Esophagus squamous epithelium (tissue), 5 donors: ENCODE measurements at places on chromosomes 16 and 17.

GRCh38 chr16:58709333-58709732 lies 24.8 kb upstream of the SLC38A7 start:
- H3K4me3 ChIP-seq, result no peak overlapping the region
- no peaks in the 10 kb centered on the region for H3K4me1 ChIP-seq
- H3K36me3 ChIP-seq, result no peaks in the 10 kb centered on the region
- no peak for DNase-seq
- H3K27ac ChIP-seq, result no peak overlapping the region

GRCh38 chr16:52549011-52549692 lies 2.2 kb upstream of the TOX3 start:
- H3K27ac ChIP-seq, result no peak overlapping the region
- peaks cover 6% of the 10 kb centered on the region for H3K4me1 ChIP-seq
- H3K4me3 ChIP-seq, result no peak overlapping the region
- no peak for DNase-seq

- DNase-seq, result no peak
- H3K36me3 ChIP-seq, result peaks cover 21% of the 10 kb centered on the region
These were observed 7.9 kb downstream of the SMCR8 start for GRCh38 chr17:18323007-18323406.

GRCh38 chr16:29730649-29731048 lies 15.1 kb downstream of the C16orf54 start:
- H3K36me3 ChIP-seq, result no peaks in the 10 kb centered on the region
- H3K27ac ChIP-seq, result no peak overlapping the region
- no peak overlapping the region for H3K4me3 ChIP-seq
- peaks cover 34% of the 10 kb centered on the region for H3K27me3 ChIP-seq
- H3K4me1 ChIP-seq, result peaks cover 6% of the 10 kb centered on the region

DNA sequence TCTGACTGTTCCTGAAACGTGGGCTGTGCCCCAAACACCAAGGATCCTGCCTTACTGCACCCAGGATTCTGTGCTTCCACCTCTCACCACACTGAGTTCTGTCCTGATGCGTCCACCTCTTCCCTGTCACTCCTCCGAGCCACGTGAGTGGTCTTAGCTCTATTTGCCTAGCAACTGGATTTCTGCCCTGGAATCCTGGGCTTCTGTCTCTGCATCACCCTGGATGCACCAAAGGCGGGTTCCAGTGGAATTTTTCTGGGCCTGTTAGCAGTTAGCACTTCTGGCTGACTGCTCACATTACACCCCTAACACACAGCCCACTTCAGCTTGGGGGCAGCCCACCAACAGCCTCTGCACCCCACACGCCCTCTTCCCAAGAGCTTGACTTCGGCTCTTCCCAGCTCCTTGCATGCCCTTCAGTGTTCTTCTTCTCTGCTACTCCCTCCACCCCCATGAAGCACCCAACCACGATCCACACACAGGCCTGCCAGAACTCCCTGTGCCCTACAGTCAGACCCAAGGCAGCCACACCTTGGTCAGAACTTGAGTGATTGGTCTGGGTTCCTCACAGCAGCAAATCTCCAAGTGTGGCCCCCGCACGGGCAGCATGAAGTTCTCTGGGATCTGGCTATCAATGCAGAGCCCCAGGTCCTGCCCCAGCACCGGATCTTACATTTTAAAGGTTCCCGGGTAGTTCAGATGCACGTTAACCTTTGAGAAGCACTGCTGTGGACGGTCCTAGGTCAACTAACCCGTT lies 129.8 kb upstream of the RCVRN start:
- peak overlapping the region; percentile 2 for H3K27ac ChIP-seq
- no peaks in the 10 kb centered on the region for H3K27me3 ChIP-seq
- H3K4me3 ChIP-seq, result peak overlapping the region; percentile 43
- DNase-seq, result no peak

- H3K4me3 ChIP-seq, result no peak overlapping the region
- H3K4me1 ChIP-seq, result peaks cover 90% of the 10 kb centered on the region
- no peaks in the 10 kb centered on the region for H3K36me3 ChIP-seq
- H3K27me3 ChIP-seq, result no peaks in the 10 kb centered on the region
- DNase-seq, result no peak
These were observed 5.3 kb downstream of the ANKRD11 start for GRCh38 chr16:89484923-89485679.

GRCh38 chr16:19698480-19699465 lies 19.3 kb downstream of the KNOP1 start:
- DNase-seq, result no peak
- peaks cover 4% of the 10 kb centered on the region for H3K36me3 ChIP-seq
- peaks cover 50% of the 10 kb centered on the region for H3K4me1 ChIP-seq
- peak overlapping the region; percentile 80 for H3K27ac ChIP-seq
- H3K27me3 ChIP-seq, result no peaks in the 10 kb centered on the region

DNA sequence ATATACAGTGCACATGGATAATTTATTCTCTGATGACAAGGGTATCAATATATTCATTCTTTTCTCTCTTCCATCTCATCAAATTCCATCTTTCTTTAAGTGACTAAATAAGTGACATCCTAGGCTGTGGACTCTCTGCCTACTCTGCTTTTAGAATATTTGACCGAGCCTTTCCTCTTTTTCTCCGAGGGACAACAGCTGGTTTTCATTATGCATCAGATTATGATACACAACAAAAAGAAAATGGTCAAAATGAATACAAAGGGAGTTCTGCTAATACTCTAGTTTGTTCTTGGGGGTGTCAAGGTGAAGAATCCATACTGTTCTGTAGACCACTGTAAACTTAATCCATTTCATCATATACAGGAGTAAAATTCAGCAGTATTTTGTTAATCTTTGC lies 942.6 kb downstream of the KCNJ2 start:
- no peak overlapping the region for H3K27ac ChIP-seq
- DNase-seq, result no peak
- no peak overlapping the region for H3K4me3 ChIP-seq
- H3K4me1 ChIP-seq, result no peaks in the 10 kb centered on the region

- no peaks in the 10 kb centered on the region for H3K36me3 ChIP-seq
- H3K27ac ChIP-seq, result no peak overlapping the region
- DNase-seq, result no peak
These were observed 27.0 kb downstream of the PIGL start for GRCh38 chr17:16243801-16244567.

- no peak overlapping the region for H3K4me3 ChIP-seq
- H3K27ac ChIP-seq, result no peak overlapping the region
- no peaks in the 10 kb centered on the region for H3K27me3 ChIP-seq
- peaks cover 5% of the 10 kb centered on the region for H3K4me1 ChIP-seq
- DNase-seq, result no peak
These were observed 181.6 kb downstream of the RAB11FIP4 start for GRCh38 chr17:31573047-31573446.

DNA sequence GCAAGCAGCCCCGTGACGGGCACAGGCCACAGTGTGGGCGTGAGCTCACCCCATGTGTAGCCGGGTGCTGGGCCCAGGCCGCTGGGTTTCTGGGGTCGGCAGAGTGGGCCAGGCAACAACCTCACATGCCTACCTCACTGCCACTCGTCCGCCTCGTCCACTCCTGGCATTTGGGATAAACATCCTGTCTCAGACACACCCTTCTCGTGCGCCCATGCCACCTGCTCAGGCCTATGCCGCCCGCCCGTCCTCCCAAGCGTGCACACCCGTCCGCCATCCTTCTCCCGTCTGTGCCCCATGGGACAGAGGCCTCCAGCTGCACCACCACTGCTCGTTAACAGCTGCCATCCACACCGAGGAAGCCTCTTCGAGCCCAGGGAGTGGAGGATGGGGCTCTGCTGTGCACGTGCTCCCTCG lies 64.3 kb downstream of the KLHDC4 start:
- H3K27ac ChIP-seq, result no peak overlapping the region
- H3K36me3 ChIP-seq, result no peaks in the 10 kb centered on the region
- no peak for DNase-seq
- H3K4me1 ChIP-seq, result peaks cover 12% of the 10 kb centered on the region

DNA sequence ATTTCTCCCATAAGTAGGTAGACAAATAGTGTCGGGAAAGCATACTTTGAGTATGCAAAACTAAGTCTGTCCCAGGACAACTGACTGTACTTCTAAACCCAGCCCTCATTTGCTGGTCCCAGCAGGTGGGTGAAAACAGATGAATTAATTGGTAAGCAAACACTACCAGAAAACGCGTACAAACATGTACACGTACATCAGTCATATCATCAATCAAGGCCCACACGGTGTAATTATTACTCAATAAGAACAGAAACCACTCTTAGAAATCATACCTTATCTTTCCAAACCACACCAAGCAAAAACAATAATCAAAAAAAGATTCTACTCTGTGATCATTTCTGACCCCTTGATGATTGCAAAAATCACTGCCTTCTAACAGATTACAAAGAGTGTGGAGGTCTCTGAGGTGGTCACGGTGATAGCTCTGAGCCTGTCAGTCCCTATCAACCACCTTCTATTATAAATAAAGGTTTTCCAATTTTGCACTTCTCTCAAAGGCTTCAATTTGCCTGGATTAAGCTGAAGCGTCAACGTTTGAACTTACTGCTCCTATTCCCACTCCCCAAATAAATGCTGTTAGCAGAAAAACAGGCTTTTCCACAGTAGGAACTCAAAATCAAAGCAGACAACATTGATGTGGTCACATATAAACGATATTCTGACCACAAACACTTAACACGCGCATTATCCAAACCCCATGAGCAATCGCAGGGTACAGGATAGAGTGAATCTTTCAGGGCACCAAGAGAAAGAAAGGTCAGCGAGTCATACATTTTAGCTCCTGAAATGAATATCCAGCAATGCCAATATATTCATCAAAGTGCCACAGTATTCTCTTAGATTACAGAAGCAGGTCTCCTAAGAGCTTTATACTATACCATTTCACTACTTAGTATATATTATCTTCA lies 211.9 kb downstream of the STX8 start:
- H3K4me3 ChIP-seq, result no peak overlapping the region
- H3K4me1 ChIP-seq, result peaks cover 17% of the 10 kb centered on the region
- no peaks in the 10 kb centered on the region for H3K27me3 ChIP-seq
- H3K36me3 ChIP-seq, result no peaks in the 10 kb centered on the region
- H3K27ac ChIP-seq, result no peak overlapping the region
- DNase-seq, result no peak

DNA sequence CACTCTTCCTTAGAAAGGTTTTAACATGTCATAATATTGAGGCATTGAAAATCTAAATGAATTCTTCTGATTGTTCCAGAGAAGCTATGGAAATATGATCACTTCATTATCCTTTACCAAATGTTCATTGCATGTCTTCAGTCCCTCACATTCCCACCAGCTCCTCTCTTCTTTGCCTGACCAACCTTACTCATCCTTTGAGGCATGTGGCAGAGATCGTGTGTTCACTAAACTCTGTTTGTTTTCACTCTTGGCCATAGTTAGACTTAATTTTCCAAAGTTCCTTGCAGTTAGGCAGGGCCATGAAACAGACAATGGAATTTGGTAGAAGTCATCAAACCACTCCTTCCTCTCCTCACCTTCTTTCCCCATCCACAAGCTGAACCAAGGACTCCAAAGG lies 266.5 kb upstream of the HSBP1 start:
- H3K27ac ChIP-seq, result no peak overlapping the region
- no peaks in the 10 kb centered on the region for H3K36me3 ChIP-seq
- H3K4me1 ChIP-seq, result no peaks in the 10 kb centered on the region
- no peaks in the 10 kb centered on the region for H3K27me3 ChIP-seq
- H3K4me3 ChIP-seq, result no peak overlapping the region
- DNase-seq, result no peak

GRCh38 chr17:27630607-27631410 lies at the start of gene LGALS9:
Gene LGALS9, plus strand, starts transcription at chr17:27631188. Its CDS starts 78 bp downstream, at chr17:27631266.
- peak within 1 kb of the TSS; percentile 85 for H3K27ac ChIP-seq
- DNase-seq, result no peak
- peaks cover 35% of the 10 kb centered on the region for H3K4me1 ChIP-seq

GRCh38 chr16:2968368-2968737 lies 795 bp upstream of the PAQR4 start:
- no peak for DNase-seq
- H3K36me3 ChIP-seq, result no peaks in the 10 kb centered on the region
- peak overlapping the region; percentile 85 for H3K27ac ChIP-seq
- peaks cover 56% of the 10 kb centered on the region for H3K4me1 ChIP-seq

DNA sequence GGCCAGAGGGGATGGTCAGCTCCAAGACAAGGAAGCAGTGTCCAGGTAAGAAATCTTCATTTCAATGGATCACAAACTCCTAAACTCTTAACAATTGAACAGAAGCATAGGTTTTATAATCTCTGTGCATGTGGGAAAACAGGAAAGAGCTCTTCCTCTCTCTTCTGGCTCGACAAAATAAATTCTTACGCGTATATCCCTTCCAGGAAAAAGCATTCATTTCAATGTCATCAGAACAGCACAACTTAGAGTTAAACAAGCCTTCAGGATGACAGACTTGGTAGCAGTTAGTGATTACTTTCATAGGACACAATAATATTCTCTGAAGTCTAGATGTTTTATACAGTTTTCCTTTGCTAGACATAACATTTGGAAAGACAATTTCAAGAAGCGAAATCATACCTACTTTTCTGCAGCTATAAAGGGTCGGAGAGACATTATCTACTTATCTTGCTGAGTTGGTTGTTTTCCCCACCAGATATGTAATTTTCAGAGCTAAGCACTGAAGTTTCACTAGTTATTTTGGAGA lies 19.3 kb upstream of the SLC35G3 start:
- H3K4me3 ChIP-seq, result no peak overlapping the region
- H3K36me3 ChIP-seq, result no peaks in the 10 kb centered on the region
- peak overlapping the region; percentile 24 for H3K27ac ChIP-seq
- H3K27me3 ChIP-seq, result peaks cover 16% of the 10 kb centered on the region

- H3K27ac ChIP-seq, result no peak overlapping the region
- H3K4me3 ChIP-seq, result no peak overlapping the region
These were observed 33.7 kb upstream of the METTL16 start for GRCh38 chr17:2545393-2545792.

GRCh38 chr17:5533486-5534315 lies 47.3 kb downstream of the MIS12 start:
- no peaks in the 10 kb centered on the region for H3K4me1 ChIP-seq
- H3K4me3 ChIP-seq, result no peak overlapping the region
- H3K27ac ChIP-seq, result no peak overlapping the region
- no peak for DNase-seq
- H3K27me3 ChIP-seq, result no peaks in the 10 kb centered on the region

- H3K4me1 ChIP-seq, result no peaks in the 10 kb centered on the region
- H3K4me3 ChIP-seq, result no peak overlapping the region
- H3K27ac ChIP-seq, result no peak overlapping the region
- no peaks in the 10 kb centered on the region for H3K36me3 ChIP-seq
These were observed 30.6 kb downstream of the ZNF750 start for GRCh38 chr17:82808921-82809905.

DNA sequence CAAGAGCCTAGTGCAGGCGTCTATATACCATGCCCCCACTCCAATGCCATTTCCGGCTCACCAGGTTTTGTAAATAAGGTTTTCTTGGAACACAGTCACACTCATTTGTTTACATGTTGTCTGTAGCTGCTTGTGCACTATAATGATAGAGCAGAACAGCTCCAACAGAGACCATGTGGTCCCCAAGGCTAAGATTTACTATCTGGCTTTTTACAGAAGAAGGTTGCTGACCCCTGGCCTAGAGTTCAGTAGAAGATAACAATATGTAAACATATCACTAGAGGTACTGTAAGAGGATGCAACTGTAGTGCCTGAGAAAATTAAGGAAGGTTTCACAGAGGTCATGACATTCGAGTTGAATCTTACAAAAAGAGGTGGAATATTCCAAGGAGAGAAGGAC lies 66.3 kb downstream of the CACNG1 start:
- H3K4me3 ChIP-seq, result no peak overlapping the region
- H3K27me3 ChIP-seq, result no peaks in the 10 kb centered on the region
- no peaks in the 10 kb centered on the region for H3K4me1 ChIP-seq
- H3K36me3 ChIP-seq, result peaks cover 13% of the 10 kb centered on the region
- no peak overlapping the region for H3K27ac ChIP-seq
- DNase-seq, result no peak

GRCh38 chr17:76276461-76277299 lies 11.5 kb downstream of the UBALD2 start:
- DNase-seq, result no peak
- H3K4me1 ChIP-seq, result peaks cover 39% of the 10 kb centered on the region

- H3K4me1 ChIP-seq, result no peaks in the 10 kb centered on the region
- DNase-seq, result no peak
- H3K27me3 ChIP-seq, result no peaks in the 10 kb centered on the region
- H3K4me3 ChIP-seq, result no peak overlapping the region
These were observed 234.6 kb downstream of the CPPED1 start for GRCh38 chr16:12569061-12569460.
